ENCODE measurements at places on chromosomes 11 and 22. TPM values are rescaled to one million over a fixed set of nuclear protein-coding genes. Genes with fewer than 3 reads are reported as not detected.

Gene SCUBE2
- 0.76 TPM for total RNA-seq

Gene FXYD2
- 89.7 TPM for total RNA-seq

Gene TMEM191C
- 1.2 TPM for total RNA-seq

DNA sequence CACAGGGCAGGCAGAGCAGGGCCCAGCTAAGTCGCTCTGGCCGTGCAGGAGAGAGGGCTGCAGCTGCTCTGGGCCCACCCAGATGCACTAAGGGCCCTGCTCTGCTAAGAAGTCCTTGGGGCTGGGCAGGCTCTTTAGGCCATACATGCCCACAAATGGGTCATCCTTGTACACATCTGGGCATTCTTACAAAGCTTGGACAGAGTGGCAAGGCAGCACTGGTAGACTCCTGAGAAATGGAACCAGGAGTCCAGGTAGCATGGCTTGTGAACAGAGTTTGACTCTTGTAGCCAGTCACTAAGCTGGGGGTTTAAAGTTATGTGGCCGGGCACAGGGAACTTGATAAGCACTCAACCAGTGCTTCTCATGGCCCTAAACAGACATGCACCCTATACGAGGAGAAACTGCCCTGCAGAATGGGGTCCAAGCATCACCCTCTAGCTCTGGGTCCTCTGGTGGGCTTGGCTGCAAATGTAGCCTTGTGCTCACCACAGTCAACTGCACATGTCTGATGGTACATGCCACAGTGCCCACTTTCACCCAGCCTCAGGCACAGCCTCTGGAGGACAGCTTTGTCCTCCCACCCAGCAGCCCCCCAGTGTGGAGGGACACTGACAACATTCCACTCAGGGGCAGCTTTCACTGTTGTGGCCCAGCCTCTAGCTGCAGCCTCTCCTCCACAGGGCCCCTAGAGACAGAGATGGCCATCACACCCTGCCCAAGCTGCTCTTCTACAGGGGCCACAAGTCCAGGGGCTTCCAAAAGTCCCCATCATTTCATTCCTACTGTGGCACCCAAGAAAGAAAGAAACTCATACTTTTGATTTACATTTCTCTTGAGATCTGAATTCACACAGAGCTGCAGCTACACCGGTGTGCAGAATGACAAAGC, 75.2 kb downstream of the DGCR2 start:
- DNase-seq: no peak

DNA sequence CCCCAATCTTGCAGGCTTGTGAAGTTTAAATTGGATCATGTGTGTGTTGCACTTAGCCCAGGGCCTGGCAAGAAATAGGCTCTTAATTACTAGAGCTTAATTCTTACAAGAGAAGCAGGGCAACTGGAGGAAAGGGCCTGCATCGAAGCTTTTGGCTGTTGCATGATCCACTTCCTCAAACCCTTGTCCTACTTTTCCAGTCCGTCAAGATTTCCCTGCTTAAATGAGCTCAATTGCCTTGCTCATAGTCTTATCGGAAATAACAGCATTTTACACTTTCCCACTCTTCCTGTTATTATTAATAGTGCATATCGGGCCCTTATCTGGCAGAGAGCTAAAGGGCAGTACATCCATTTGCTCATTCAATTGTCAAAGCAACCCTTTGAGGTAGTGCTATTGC, 18.1 kb downstream of the DTX4 start:
- no peak for DNase-seq

GRCh38 chr11:75839851-75840250, 24.8 kb downstream of the UVRAG start:
- DNase-seq: no peak

All from glomerular endothelial cell (primary cell).